ENCODE measurements at places on chromosomes 4 and X.

DNA sequence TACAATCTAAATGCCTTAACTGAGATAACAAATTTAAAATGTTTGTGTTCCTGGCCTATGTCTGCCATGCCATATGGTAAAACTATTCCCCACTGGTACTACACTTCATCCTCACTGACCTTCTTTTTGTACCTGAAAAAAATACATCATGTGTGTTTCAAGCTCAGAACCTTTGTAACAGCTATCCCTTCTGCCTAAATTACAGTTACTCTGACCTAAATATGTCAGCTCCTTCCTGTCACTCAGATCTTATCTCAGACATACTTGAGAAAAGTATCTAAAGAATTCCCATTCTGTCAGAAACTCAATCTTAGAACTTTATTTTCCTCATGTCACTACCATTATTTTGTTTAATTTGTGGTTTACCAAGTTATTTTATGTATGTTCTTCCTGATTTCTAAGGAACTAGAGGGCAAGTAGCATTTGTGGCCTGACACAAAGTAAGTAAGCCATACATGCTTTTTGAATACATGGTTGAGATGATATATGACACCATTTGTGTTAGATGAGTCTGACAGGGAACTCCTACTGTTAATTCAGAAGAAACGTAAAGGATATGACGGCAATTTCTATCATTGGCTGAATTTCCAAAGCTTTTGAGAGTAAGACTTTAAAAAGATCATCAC, 456.5 kb upstream of the NDST3 start:
- DNase-seq, result no peak

GRCh38 chr4:153233761-153234371, 29.6 kb downstream of the TRIM2 start:
- DNase-seq, result no peak

GRCh38 chr4:55468724-55469123, 73.0 kb downstream of the TMEM165 start:
- no peak for DNase-seq

DNA sequence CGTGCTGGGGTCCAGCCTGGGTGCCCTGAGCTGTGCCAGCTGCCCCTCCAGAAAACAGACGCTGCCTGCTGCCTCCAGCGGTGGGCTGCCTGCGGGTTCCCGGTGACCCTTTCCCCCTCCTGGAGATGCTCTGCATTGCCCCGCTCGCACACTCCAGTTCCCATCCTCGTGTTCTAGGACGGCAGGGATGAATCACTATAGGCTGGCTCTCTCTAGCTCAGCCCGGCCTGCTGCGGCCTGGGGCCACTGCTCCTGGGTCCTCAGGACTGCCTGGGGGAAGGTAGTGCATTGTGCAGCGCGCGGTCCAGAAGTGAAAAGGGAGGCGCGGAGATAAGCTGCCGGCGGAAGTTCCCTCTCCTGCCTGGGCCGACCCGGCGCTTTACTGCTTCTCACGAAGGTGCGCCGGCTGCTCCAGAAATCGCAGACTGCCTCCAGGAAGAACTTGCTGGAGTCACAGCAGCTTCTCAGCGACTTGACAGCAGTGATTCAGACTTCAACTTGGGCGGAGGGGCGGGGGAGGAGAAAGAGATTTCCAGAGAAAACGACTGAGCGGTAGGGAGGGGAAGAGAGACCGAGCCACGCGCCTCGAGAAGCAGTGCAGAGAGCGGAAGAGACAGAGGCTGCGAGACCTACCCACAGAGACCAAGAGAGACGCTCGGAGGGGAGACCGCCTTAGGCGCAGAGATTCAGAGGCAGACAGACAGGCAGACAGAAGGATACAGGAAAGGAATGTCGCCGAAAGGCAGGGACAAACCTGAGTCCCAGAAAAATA, 6.7 kb upstream of the MSX1 start:
- no peak for DNase-seq

DNA sequence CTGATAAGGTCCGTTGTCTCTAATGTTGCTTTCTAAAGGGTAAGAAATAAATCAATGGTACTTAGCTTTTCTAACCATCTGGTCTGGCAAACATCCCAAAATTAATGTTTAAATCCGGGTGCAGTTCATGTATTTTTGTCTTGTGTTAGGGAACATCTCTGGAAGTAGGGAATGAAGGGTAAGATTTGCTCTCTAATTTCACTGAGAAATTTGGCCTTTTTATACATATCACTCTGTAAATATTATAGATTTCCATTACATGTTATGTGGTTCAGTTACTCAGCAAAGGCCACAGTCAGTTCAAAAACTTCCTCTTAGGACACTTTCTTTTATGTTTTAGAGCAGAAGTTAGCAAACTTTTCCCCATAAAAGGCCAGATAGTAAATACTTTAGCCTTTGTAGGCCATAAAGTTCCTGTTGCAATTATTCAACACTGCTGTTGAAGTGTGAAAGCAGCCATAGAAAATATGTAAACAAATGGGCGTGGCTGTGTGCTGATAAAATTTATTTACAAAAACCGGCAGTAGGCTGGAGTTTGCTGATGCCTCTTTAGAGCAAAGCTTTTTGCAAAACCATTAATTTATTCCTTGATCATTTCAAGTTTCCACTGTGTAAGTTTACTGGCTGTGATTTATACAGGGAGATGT, 218.1 kb downstream of the ANTXR2 start:
- no peak for DNase-seq

DNA sequence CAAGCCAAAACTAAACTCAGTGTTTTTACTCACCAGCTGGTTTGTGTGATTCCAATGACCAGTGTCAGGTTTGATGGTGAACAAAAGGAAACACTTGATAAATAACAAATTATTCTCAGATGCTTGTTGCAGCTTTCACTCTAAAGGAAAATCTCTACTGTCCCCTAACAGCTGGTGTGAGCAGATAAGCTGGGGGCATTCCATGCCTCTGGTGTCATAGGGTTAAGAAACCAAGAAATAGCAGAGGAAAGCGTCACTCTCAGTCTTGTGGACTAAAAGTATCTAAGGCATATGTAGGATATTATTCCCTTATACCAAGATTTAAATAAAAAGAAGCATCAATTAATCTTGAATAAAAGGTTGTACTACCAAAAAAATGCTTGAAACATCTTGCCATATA, 24.3 kb downstream of the TRPC5 start:
- DNase-seq, result no peak

- DNase-seq, result no peak
Observed at GRCh38 chrX:111360839-111361238, 51.2 kb downstream of the DCX start.

GRCh38 chrX:2799369-2799768, 29.4 kb upstream of the GYG2 start:
- no peak for DNase-seq

- DNase-seq, result no peak
Observed at GRCh38 chr4:128459547-128459946, 171.9 kb upstream of the PGRMC2 start.

GRCh38 chrX:72382202-72382595, 76.5 kb upstream of the CITED1 start:
- no peak for DNase-seq

GRCh38 chrX:146906166-146906565, 91.6 kb upstream of the CXorf51A start:
- DNase-seq, result no peak

DNA sequence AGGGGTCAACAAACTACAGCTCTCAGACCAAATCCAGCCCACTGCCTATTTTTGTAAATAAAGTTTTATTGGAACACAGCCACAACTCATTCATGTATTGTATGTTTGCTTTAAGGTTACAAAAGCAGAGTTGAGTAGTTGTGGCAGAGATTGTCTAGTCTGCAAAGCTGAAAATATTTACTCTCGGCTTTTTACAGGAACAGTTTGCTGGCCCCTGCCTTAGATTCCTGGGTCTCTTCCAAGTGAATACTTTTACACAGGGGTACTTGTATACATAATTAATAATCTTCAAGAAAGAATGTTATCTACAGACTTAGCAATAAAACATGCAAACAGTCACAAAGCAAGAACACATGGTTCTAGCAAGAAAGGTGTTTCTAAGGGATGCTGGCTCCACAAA, 154.2 kb downstream of the AMELX start:
- DNase-seq, result no peak

DNA sequence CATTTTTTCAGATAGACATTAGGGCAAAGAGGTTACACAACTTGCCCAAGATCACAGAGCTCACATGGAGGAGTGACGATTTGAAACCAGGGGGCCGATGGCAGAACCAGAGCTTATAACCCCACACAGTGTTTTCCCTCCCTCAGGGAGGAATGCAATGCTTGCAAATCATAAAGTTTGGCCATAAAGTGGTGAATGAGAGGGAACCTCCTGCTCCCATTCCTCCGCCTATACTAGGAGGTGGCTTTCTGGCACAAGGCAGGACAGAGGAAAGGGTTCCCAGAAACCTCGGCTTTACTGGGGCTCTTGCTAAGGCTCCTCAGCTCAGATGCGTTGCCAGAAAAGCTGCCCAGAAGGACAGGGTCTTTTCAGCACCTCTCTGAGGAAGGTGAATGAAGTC, 19.3 kb downstream of the TMEM154 start:
- no peak for DNase-seq

DNA sequence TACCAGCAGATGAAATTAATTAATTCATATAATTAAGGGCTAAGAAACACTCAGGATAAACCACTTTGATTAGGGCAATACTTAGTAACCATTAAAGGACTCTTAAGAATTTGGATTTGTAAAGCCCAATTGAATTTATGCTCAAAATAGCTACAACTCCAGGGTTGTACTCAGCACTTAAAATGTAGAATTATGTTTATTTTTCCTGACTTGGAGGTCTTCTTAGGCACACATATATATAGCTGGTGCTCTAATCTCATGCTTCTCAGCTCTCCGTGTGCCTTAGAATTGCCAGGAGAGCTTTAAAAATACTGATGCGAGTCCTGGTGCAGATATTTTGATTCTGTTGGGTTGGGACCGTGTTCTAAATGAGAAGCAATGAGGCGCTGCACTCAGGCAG, 77.6 kb downstream of the SNX25 start:
- no peak for DNase-seq

GRCh38 chr4:6470502-6471306, 1.7 kb downstream of the PPP2R2C start:
- DNase-seq, result no peak

GRCh38 chr4:145732001-145732815, 52.3 kb downstream of the C4orf51 start:
- no peak for DNase-seq

- DNase-seq, result no peak
Observed at GRCh38 chrX:53729751-53730150, 43.2 kb upstream of the HUWE1 start.

- no peak for DNase-seq
Observed at GRCh38 chr4:71553605-71554004, 214.8 kb downstream of the SLC4A4 start.

DNA sequence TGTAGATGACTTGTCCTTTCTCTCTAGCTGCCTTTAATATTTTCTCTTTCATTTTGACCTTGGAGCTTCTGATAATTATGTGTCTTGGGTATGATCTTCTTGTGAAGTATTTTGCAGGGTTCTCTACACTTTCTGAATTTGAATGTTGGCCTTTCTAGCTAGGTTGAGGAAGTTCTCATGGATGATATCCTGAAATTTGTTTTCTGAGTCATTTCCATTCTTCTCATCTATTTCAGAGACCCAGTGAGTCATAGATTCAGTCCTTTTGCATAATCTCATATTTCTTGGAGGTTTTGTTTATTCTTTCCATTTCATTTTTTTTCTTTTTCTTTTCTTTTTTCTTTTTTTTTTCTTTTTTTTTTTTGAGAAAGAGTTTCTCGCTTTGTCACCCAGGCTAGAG, 585.7 kb upstream of the PABPC4L start:
- DNase-seq, result no peak

- no peak for DNase-seq
Observed at GRCh38 chr4:111639876-111640275, 505.4 kb upstream of the FAM241A start.

DNA sequence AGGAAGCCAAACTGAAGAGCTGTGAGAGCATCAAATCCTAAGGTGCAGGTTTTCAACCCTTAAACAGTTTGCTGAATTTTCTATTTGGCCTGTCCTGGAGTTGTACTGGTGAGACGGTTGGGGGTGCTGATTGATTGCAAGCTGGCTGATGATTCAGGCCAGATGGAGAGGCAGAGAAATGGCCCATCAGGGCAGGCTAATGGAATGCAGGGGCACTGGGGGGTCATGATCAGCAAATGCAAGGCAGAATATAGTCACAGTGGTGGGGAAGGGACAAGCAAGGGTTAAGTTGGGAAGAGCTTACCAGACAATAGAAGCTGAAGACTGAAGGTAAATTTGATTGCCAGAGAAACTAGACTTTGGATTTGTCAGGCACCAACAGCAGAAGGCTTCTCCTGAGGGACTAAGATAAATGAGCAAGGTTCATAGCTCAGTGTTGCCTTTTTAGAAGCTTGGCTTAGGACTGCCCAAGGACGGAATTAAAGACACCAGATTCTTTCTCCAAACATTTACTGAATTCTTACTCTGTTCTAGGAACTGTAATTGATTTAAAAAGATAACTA, 4.3 kb upstream of the AADAT start:
- no peak for DNase-seq

DNA sequence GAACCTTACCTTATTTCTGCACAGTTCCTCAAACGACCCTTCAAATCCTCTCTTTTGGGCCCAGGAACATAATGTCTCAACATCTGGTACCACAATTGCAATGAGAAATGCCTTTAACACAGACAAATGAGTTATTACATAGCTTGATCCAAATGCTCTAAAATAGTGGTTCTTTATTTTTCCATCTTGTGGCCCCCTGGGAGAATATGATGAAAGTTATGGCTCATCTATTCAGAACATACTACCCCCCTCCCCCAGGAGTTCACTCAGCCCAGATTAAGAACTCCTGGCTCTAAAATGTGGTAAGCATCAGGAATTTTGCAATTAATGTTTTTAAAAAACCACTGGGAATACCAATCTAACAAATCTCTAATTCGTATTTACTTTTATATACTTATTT, 23.9 kb upstream of the CENPU start:
- no peak for DNase-seq

DNA sequence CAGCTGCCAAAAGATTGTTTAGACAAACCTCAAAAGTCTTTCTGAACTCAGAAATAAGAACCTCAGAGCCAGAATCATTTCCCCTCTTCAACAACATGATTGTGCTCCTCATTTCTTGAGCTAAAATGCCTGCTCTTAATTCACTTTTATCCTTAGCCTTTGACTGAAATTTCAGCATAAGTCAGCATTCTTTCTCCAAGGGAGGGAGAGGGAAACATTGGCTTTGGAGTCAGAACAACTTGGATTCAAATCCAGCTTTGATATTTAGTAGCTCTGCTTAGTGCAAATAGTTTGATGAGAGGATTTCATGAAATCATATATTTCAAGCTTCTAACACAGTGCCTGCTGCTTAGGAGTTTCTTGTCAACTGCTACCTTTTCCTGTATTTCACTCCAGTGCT, 484.6 kb upstream of the INTU start:
- no peak for DNase-seq

- DNase-seq, result no peak
Observed at GRCh38 chr4:159013692-159014091, 89.2 kb upstream of the RAPGEF2 start.

GRCh38 chr4:1215141-1216075, 33.5 kb downstream of the CTBP1 start:
- no peak for DNase-seq
